ENCODE measurements at places on chromosomes 7 and 10. TPM values are rescaled to one million over a fixed set of nuclear protein-coding genes. Genes with fewer than 3 reads are reported as not detected.

DNA sequence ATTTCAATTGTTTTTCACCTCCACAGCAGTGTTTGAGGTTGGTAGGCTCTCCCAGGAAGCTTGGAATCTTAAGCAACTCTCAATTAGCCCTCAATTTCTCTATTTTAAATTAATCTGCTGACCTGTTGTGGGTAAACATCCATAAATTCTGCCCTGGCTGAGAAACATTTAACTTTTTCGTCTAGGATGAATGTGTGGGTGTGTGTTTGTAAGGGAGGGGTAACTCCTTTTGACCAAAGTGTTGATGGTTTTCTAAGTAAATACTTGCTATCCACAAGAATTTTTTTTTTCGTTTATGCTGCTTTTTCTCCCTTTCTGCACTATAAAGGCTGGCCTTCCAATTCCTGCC, 973 bp downstream of the PPP3CB start:
- DNase-seq = no peak

DNA sequence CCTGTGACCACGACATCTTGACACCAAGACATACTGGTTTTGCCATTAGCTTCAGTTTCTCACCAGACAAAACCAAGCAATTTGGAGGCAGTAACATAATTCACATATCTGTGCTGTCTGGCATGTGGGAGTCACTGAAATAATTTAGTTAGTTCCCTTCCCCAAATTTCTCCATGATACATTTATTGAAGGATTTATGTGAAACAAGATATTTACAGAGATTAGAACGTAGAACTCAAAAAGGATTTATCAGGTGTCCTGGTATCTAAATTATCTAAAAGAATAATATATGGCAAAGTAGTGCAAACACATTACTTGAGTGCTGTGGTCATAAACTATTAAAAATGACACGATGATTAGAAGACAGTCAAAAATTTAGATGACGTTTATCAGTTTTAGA, 98.7 kb downstream of the ETV1 start:
- no peak for DNase-seq

DNA sequence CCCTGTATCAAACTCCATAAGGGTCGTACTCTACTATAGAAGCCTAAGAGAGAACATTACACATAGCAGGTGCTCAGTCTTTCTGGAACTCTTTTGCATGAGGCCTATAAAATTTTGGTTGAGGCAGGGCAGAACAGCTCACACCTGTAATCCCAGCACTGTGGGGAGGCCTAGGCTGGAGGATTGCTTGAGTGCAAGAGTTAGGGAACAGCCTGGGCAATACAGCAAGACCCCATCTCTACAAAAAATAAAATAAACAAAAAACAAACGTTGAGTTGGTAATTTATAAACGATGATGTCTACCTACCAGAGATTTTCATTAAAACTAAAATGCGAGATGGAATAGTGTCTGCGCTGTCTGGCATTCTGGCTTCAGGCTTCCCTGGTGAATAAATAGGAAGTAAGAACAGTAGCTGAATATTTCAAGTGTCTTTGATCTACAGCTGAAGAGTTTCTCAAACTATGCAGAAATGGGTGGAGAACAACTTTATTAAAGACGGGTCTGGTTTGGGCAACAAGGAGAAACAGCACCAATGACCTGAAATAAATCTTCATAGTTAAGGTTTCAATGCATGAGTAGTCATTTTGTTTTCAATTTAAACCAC, 774 bp downstream of the PON2 start:
- no peak for DNase-seq

GRCh38 chr10:32981760-32982159, 23.7 kb upstream of the ITGB1 start:
- no peak for DNase-seq

DNA sequence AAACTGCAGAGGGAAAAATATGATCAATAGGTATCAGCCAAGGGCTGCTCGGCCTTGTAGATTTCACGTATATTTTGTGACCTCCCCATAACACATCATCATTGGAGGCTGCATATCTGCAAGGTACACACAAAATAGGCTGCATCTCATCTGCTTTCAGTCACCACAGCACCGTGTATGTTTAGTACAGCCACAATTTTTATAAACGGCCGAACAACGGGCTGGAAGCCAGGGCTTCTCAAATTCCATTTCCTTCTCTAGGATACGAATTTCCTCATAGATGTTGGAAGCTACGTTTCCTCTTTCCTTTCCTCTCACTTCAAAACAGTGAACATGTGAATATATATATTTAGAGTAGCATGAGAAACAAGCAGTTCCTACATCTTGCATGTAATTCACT, 20.2 kb upstream of the FOXK1 start:
- DNase-seq = no peak

GRCh38 chr10:58775960-58776567, 263.4 kb downstream of the BICC1 start:
- peak; percentile 27 for DNase-seq

DNA sequence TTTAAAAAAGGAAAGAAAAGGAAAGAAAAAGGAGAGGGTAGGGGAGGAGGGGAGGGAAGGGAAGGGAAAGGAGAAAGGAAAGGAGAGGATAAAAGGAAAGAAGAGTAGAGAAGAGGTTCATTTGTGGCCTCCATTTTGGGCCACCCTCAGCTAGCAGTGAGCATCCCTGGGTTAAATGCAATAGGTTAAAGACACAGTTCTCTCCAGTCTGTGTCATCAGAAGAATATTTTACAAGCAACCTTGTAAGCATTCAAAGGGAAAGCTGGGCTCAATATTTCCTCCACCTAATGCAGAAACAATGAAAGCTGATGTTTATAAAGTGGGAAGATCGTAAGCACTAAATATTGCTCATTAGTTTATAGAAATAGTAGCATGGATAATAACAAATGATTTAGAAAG, 219.1 kb upstream of the PITRM1 start:
- no peak for DNase-seq

DNA sequence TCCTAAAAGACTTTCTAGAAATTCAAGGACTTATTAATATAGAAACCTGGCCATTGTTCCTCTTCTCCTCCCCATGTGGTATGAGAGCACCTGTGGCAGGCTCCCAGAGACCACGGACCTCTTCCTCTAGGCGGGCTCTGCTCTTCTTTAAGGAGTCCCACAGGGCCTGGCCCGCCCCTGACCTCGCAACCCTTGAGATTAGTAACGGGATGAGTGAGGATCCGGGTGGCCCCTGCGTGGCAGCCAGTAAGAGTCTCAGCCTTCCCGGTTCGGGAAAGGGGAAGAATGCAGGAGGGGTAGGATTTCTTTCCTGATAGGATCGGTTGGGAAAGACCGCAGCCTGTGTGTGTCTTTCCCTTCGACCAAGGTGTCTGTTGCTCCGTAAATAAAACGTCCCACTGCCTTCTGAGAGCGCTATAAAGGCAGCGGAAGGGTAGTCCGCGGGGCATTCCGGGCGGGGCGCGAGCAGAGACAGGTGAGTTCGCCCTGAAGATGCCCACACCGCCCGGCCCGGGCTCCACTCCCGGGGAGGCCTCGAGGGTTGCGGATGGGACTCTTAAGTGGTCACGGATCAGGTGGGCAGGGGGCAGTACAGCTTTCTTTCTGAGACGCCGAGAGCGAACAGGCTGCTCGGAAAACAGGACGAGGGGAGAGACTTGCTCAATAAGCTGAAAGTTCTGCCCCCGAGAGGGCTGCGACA, at the start of gene SLC26A4:
SLC26A4 (plus strand) TSS at position 448 of the 700 bp plus-strand sequence. CDS start 814 bp downstream, outside the sequence.
- no peak for DNase-seq

DNA sequence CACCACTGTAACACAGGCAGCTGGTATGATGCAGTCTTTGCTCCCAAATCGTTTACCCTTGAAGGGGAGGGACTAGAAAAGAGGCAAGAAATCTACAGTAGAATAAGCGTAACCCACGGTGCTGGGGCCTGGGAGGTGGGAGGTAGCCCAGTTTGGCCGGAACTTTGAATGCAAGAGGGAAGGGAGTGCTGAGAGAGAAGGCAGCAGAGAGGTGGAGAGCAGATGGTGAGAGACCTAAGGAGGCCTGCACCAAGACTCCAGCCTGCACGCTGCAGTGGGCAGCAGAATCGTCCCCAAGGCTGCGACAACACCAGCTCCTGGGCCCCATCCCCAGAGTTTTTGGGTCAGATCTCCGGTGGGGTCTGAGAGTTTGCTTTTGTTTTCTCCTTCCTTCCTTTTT, 547.5 kb downstream of the GALNT17 start:
- no peak for DNase-seq

DNA sequence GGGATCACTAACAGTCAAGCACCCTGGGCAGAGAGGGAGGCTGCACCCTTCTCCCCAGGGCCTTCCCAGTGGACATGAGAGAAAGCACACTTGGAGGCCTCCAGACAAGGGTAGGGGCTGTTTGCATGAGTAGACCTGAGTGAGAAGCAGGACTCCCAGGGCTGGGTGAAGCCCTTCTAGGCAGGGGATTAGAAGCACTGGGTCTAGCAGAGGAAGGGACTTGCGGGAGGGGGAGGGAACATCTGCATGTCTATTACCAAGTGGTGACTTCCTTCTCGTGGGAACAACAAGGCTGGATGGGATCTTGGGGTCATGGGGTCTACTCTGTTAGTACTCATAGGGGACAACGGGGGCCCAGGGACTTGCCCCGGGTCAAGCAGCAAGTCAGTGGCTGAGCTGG, 67.8 kb downstream of the EMX2 start:
- no peak for DNase-seq

DNA sequence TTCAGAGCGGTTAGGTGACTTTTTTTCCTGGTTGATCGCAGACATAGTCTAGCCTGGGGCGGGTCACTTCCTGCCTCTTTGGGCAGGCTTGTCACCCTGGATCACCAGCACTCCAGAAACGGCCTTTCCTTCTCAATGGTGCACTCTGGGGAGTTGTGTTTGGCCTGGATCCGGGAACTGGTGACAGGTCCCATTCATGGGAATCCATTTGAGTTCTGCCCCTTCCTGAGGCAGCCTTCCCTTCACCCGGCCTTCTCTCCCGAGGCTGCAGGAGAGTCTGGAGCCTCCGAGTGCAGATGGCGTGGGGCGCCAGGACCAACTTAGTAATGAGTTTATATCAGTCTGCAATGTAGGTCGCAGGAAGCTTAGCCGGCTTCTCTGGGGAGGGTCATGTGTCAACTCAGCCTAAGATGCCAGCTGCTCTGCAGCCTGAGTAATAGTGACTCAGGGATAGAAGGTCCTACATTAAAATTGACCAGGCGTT, 54.2 kb downstream of the TACR2 start:
- peak; percentile 87 for DNase-seq

DNA sequence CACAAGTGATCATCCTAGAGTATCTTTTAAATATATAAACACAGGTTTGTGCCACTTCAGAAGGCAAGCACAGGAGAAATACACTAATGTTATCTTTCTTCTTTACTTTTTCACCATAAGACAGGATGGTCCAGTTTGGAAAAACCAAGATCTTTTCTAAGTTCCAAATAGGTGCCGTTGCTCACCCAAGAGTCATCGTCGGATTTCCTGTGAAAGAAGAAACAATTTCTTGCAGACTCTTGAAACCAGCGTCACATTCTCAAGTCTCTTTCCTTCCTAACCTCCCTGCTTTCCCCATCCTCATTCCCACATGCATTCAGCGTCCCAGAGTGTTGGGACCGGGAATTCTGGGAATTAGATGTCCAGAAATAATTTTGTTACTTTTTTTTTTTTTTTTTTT, 42.8 kb upstream of the GSDME start:
- DNase-seq = no peak

DNA sequence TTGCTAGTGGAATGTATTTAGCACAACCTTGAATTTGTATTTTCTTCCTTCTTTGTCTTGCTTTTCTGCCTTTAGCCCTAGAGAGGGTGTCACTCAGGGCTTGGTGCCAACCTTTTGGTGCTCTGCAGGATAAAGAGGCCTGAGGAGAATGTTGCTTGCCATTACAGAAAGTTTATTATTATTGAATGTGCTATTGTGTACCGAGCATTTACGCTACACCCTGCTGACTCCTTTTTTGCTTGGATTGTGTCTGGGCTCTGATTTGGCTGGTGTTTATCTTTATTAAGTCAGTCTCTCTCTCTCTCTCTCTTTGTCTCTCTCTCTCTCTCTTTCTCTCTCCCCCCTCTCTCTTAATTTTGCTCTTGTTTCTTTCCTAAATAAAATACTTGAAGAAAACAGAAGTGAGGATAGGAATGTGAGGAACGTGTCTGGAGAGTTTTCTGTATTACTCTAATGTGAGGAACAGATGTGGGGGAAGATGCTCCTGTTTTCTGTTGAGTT, 284.4 kb upstream of the PHYHIPL start:
- DNase-seq = no peak

- DNase-seq = no peak
Observed at GRCh38 chr7:111210996-111211395, 120.1 kb downstream of the LRRN3 start.

- DNase-seq = no peak
Observed at GRCh38 chr10:106540645-106541044, 623.9 kb downstream of the SORCS1 start.

GRCh38 chr7:55339033-55340000, 25.8 kb upstream of the LANCL2 start:
- no peak for DNase-seq

- DNase-seq = no peak
Observed at GRCh38 chr7:24910551-24911212, 69.3 kb downstream of the OSBPL3 start.

DNA sequence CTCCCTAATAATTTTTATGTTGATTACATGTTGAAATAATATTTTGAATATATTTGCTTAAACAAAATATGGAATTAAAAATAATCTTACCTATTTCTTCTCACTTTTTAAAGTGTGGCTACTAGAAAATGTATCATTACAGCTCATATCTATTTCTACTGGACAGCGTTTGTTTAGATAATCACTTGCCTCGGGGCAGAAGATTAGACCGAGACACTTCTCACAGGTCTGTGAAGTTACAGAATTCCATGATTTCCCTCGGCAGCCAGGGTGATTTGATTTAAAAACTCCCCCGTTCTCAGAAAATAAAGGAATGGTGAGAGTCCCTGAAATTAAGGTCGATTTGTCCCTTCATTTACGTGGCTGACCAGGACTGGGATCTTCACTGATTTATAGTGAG, 162.5 kb downstream of the DGKI start:
- no peak for DNase-seq

DNA sequence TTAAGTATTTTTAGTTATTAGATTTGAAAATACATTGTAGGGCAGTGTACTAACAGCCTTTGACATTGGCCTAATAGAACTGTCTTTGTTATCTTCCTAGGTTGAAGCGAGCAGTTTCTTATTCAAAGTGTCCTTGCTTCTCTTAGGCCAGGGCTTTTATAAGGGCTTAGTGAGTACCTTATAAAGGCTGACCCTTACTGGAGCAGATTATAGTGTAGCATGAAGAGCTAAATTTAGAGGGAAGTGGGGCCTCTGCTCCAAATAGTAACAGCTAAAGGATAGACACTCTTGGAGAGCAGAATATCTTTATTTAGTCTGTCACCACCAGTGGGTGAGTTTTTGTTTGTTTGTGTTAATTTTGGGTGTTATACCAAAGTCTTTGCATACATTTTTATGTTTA, 15.9 kb downstream of the BZW2 start:
- DNase-seq = no peak

The JAKMIP3 gene
- total RNA-seq = 0.24 TPM

The SAMD9 gene
- total RNA-seq = 1.7 TPM

The NUB1 gene
- 52.9 TPM for total RNA-seq

The AKR1C2 gene
- total RNA-seq = 354 TPM

The ADAP1 gene
- 5.0 TPM for total RNA-seq

The SPDYE11 gene
- not detected for total RNA-seq

The GGCT gene
- 7.4 TPM for total RNA-seq

The C10orf90 gene
- total RNA-seq = not detected
